Myocyte (in vitro differentiated cells): ENCODE measurements at places on chromosomes 6 and 20. TPM values are rescaled to one million over a fixed set of nuclear protein-coding genes. Genes with fewer than 3 reads are reported as not detected.

The FAM83D gene
- total RNA-seq = 0.21 and 0.67 TPM in 2 replicates

The RNF39 gene
- not detected in 2 replicates for total RNA-seq

The MATN4 gene
- total RNA-seq = not detected in 2 replicates

The ECHDC1 gene
- 70.2 and 81.7 TPM in 2 replicates for total RNA-seq

The FLRT3 gene
- 5.8 and 6.7 TPM in 2 replicates for total RNA-seq

The FRK gene
- 8.9 and 10.1 TPM in 2 replicates for total RNA-seq

The LTB gene
- total RNA-seq = 0.40 TPM in 1 of 2 replicates, not detected in the other

The ZBTB46 gene
- 19.6 and 20.9 TPM in 2 replicates for total RNA-seq

The SIM1 gene
- total RNA-seq = 29.7 and 39.7 TPM in 2 replicates

The ZKSCAN8 gene
- total RNA-seq = 23.8 and 26.4 TPM in 2 replicates

The CDH4 gene
- total RNA-seq = 0.31 and 0.45 TPM in 2 replicates

The RHAG gene
- not detected in 2 replicates for total RNA-seq

The MAS1 gene
- under 0.01 TPM in 1 of 2 replicates, not detected in the other for total RNA-seq

The IPCEF1 gene
- not detected in 2 replicates for total RNA-seq

The C6orf132 gene
- total RNA-seq = 0.16 TPM in 2 replicates

The HRH3 gene
- total RNA-seq = 0.08 TPM in 1 of 2 replicates, not detected in the other

The CST2 gene
- not detected in 2 replicates for total RNA-seq

The SOX18 gene
- not detected in 2 replicates for total RNA-seq

The BPIFB2 gene
- total RNA-seq = not detected in 2 replicates

The SLC22A3 gene
- total RNA-seq = not detected in 2 replicates

The ZNFX1 gene
- total RNA-seq = 32.8 and 42.6 TPM in 2 replicates

The ULBP2 gene
- 5.8 and 6.6 TPM in 2 replicates for total RNA-seq

The TSBP1 gene
- not detected in 2 replicates for total RNA-seq

The SERAC1 gene
- 9.3 and 13.4 TPM in 2 replicates for total RNA-seq

The CRIP3 gene
- total RNA-seq = 0.78 TPM in 1 of 2 replicates, not detected in the other

The SLC2A4RG gene
- total RNA-seq = 96.8 and 104 TPM in 2 replicates

The DCDC2 gene
- 0.08 and 0.21 TPM in 2 replicates for total RNA-seq

The SLC17A2 gene
- total RNA-seq = 0.16 and 0.21 TPM in 2 replicates

The MAP3K7 gene
- total RNA-seq = 40.8 and 44.6 TPM in 2 replicates

The LHFPL5 gene
- not detected in 2 replicates for total RNA-seq

The FAM83C gene
- total RNA-seq = not detected in 2 replicates

The TM9SF4 gene
- 41.4 and 46.4 TPM in 2 replicates for total RNA-seq

The GTSF1L gene
- total RNA-seq = not detected in 2 replicates

The SNPH gene
- 29.4 and 36.5 TPM in 2 replicates for total RNA-seq

The COL10A1 gene
- total RNA-seq = 1.9 and 2.8 TPM in 2 replicates

The REM1 gene
- total RNA-seq = 0.27 and 0.68 TPM in 2 replicates

The DUSP15 gene
- total RNA-seq = 0.64 and 0.68 TPM in 2 replicates

The PNPLA1 gene
- not detected in 2 replicates for total RNA-seq

The RCAN2 gene
- total RNA-seq = 1.2 and 1.4 TPM in 2 replicates

The C6orf163 gene
- 0.10 and 0.75 TPM in 2 replicates for total RNA-seq

The CCN6 gene
- total RNA-seq = not detected in 2 replicates

The ERVFRD-1 gene
- not detected in 2 replicates for total RNA-seq

The CHRNA4 gene
- total RNA-seq = not detected in 2 replicates

The SLC22A16 gene
- total RNA-seq = not detected in 2 replicates

The RSPO3 gene
- total RNA-seq = 0.53 and 0.62 TPM in 2 replicates

The GGTLC1 gene
- total RNA-seq = not detected in 2 replicates

The SLC52A3 gene
- total RNA-seq = not detected in 2 replicates

The SIRPD gene
- total RNA-seq = not detected in 2 replicates

The DLK2 gene
- 3.3 and 6.2 TPM in 2 replicates for total RNA-seq

The ZSWIM3 gene
- 4.5 and 4.7 TPM in 2 replicates for total RNA-seq

The BHLHE23 gene
- not detected in 2 replicates for total RNA-seq
